ENCODE measurements at places on chromosomes 13 and 19.

DNA sequence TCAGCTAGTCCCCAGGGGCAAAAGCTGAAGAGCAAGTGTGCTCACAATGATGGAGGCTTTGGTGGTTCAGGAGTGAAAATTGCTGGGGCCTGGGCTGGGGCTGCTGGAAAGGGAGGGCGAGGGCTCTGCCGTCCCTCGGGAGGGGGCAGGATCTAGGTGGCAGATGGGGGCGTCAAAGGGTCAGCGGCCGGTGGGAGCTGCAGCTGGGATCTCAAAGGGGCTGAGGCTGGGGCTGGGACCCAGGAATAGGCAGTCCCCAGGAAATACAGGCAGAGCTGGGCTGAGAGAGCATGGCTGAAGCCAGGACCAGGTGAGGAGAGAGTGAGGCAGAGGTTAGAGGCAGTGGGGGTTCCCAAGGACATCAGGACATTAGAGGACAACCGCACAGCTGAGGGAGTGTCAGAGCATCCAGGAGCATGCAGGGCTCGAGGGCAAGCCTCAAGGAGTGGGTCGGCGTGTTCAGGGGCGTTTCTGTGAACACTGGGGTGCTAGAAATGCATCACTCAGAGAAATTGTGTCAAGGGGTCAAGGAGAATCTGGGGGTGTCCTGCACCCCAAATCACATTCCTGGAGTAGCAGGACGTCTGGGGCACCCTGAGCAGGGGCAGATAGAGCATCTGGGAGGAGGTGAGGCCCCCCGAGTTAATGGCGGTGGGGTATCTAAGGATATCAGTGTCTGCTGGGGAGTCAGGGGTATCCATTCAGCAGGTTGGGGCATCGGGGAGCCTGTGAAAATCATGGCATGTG is 1.2 kb upstream of the SYNE4 start:
- DNase-seq: no peak

GRCh38 chr13:95677564-95678266 is 776 bp downstream of the DNAJC3 start:
- no peak for DNase-seq

- DNase-seq: no peak
Observed at GRCh38 chr19:49669516-49669915, 3.8 kb downstream of the BCL2L12 start.

- DNase-seq: no peak
Observed at GRCh38 chr13:26390203-26390602, 136.3 kb downstream of the CDK8 start.

- no peak for DNase-seq
Observed at GRCh38 chr13:33106656-33107360, 90.6 kb downstream of the KL start.

- peak; percentile 40 for DNase-seq
Observed at GRCh38 chr19:16247353-16248182, 49.9 kb downstream of the AP1M1 start.

DNA sequence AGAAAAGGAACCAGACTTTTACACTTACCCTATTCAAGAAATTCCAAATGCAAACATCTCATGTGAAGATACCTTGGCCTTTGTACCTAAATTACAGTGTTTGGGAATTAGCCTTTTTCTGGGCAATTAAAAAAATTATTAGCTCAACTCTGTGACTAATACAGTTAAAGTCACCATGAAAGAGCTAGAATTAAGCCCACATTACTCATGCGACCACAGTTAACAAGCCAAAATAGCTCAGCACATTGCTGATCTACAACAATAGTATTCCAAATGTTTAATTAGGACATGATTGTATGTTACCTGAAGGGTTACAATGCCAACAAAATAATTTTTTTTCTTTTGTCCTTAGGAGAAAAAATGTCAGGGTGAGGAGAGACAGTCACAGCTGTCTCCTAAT is 263.6 kb upstream of the GPC6 start:
- DNase-seq: no peak

GRCh38 chr13:66313413-66313812 is 916.7 kb downstream of the PCDH9 start:
- no peak for DNase-seq

DNA sequence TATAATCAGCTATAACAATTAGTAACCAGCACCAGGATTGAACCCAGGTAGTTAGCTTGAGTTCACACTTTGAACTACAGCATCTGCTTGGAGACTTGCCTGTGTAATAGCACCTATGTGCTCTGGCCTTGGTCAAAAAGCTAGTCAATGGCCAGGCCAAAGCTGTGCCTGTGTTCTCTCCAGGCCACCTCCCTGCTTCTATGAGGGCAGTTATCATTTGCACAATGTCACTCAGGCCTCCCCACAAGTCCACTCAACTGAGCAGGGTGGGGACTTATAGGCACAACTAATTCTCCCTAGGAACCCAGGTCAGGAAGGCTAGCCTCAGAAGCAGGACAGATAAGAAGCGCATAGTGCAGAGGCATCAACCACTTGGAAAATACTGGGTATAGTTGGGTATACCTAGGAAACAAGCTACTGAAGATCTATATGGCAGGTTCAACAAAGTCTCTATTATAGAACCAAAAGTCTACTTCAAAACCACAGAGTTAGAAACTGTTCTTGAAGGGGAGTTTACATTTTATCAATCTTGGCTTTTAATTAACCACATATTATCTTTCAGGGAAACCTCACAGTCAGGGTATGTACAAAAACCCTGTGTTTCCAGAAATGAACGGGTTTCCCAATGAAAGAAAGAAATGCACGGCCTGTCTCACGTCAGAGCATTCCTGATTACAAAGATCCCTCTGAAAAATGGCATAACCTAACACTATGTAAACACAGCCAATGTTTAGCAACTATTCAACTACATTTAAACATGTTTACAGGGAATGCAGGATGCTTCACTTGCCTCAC is 140.9 kb downstream of the ABCC4 start:
- DNase-seq: no peak

DNA sequence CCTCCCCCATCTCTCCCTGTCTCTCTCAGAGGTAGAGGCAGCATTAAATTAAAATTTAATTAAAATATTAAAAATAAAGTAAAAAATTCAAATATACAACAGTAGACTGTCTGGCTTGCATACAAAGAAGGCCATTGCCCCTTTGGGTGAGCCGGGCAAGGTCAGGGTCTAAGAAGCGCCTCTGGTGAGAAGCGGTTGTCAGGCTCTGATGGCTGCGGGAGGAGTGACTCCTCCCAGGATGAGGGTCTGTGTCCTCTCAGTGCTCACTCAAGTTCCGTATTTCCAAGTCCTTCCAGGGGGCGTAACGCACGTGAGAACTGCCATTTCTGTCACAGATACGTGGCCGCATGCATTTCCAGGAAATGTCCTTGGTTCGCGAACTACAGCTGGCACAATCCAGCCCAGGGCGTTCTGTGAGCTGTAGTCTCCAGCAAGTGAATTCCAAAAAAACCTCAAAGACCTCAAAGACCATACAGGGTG is 737 bp upstream of the ZNF181 start:
- peak; percentile 8 for DNase-seq

GRCh38 chr13:110648146-110648819 is 32.9 kb downstream of the NAXD start:
- no peak for DNase-seq
